ENCODE measurements at places on chromosomes 6 and 20.

- no peak for DNase-seq
Observed at GRCh38 chr6:80316686-80317231, 210.3 kb downstream of the BCKDHB start.

DNA sequence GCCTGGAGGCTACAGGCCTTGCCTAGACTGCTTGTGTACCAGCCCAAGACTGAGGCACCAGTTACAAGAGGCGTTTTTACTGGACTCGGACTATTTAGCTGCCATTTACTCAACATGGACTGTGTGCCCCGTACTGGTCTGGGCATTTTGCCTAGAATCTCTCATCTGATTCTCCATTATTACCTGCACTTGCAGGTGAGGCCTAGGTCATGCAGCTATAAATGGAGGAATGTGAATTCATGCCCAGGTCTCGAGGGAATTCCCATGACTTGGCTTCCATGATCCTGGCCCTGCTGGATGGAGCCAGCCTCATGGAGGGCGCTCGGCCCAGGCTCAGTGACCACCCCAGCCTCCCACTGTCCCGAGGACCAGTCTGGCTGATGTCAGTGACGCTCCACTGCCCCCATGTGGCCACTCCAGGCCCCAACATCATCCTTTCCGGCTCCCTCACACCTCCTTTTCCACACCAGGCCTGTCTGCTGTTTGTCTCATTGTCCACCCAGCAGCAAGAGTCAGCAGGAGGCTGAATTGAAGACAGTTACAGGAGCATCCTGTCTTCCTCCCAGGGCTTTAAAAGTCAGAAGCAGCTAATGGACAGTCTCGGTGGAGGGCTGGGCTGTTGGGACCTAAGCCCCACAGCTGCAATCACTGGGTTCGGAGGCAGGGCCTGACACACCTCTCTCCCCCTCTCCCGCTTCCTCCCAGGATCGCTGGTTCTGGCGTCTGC, 8.7 kb downstream of the MMP24OS start:
- peak; percentile 37 for DNase-seq

- no peak for DNase-seq
Observed at GRCh38 chr20:21781446-21782075, 76.1 kb downstream of the PAX1 start.

DNA sequence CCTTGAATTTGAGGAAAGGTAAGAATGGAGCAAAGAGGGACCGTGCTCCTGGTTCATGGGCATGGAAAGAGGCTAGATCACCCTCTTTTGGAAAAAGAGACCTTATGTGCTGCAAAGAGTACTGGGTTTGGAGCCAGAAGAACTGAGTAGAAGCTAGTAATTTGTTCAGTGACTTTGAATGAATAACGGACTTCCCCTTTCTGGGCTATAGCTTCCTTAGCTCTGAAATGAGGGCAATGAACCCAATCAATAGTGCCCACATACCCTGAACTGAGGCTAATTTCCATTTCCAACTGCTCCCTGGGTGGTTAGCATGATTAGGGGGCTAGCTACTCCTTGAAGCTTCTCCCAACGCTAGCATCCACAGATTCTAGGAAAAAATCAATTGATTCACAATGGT, 121.4 kb downstream of the UNC5CL start:
- DNase-seq, result no peak

- DNase-seq, result peak; percentile 50
Observed at GRCh38 chr6:6730831-6731230, 142.3 kb downstream of the LY86 start.

- no peak for DNase-seq
Observed at GRCh38 chr20:31984981-31985471, 17.1 kb downstream of the XKR7 start.

- peak; percentile 94 for DNase-seq
Observed at GRCh38 chr6:6749702-6750491, 161.4 kb downstream of the LY86 start.

DNA sequence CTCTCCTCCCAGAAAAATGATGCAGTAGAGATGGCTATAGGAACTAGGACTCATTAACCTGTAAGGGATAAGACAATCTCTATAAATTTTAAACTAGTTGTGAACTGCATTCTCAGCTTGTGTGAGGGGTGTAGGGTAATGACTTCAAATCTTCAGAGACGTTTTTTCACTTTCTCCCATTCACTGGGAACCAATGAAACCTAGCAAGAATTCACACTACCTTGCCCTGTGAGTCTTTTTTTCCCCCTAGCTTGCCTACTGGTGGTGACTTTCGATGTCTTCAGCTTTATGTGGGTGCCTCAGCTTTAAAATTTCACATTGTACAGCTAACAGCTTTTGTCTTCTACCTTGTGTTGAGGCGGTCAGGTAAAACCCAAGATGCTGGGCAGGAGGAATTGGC, 192.0 kb downstream of the MEI4 start:
- no peak for DNase-seq

GRCh38 chr20:51196991-51197651, 174.2 kb upstream of the KCNG1 start:
- DNase-seq, result no peak

DNA sequence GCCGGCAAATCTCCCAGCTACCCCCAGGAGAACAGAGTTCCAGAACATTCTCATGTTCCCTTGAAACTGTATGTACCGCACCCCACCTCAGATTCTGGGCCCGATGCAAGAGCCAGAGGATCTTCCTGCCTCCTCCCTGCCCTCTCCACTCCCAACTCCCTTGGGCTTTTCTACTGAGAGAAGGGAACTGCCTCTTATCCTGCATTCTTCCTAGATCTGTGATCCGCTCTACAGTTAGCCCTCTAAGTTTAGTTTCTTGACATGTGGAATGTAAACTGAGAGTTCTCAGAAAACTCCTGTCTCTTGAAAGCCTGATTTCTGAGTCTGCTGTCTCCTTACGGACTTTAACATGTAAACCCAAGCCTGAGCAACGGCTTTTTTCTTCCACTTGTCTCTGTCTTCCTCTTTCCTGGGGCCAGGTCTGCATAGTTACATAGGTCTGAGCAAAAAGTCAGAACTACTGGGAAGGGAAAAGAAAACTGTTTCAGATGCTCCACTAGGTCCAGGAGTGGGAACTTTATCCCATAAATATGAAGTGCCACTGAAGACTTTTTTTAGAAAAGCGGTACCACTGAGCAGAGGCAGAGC, 86.5 kb upstream of the TNFAIP3 start:
- no peak for DNase-seq

GRCh38 chr6:144675231-144675861, 390.2 kb downstream of the UTRN start:
- peak; percentile 88 for DNase-seq

All from inflammatory macrophage (primary cell).